Calu3 (cell line): ENCODE measurements at places on chromosomes 3 and 15. TPM values are rescaled to one million over a fixed set of nuclear protein-coding genes. Genes with fewer than 3 reads are reported as not detected.

The ISL2 gene
- 5.3 and 7.6 TPM in 2 replicates for total RNA-seq

The CFAP161 gene
- total RNA-seq: not detected in 2 replicates

The SLC2A2 gene
- total RNA-seq: 0.09 and 0.95 TPM in 2 replicates

The IL5RA gene
- total RNA-seq: not detected in 2 replicates

The ISLR2 gene
- not detected in 2 replicates for total RNA-seq

The REC114 gene
- total RNA-seq: not detected in 2 replicates

The ANKRD63 gene
- total RNA-seq: 0.56 TPM in 1 of 2 replicates, not detected in the other

The SH3BP5 gene
- 4.0 and 4.2 TPM in 2 replicates for total RNA-seq

The IMPG2 gene
- 0.50 and 0.78 TPM in 2 replicates for total RNA-seq

The HYKK gene
- 11.6 and 15.7 TPM in 2 replicates for total RNA-seq

The MUSTN1 gene
- total RNA-seq: 0.66 TPM in 1 of 2 replicates, not detected in the other

The ZNF385D gene
- total RNA-seq: not detected in 2 replicates

The CD276 gene
- total RNA-seq: 83.7 and 84.6 TPM in 2 replicates

The CHRNA7 gene
- 2.0 and 2.4 TPM in 2 replicates for total RNA-seq

The HHATL gene
- not detected in 2 replicates for total RNA-seq

The NPTN gene
- 190 TPM in 2 replicates for total RNA-seq

The C3orf20 gene
- 0.28 and 0.39 TPM in 2 replicates for total RNA-seq

The CSPG4 gene
- 0.05 TPM in 1 of 2 replicates, not detected in the other for total RNA-seq

The SCN11A gene
- 0.09 TPM in 1 of 2 replicates, not detected in the other for total RNA-seq

The FAM43A gene
- 1.8 and 2.9 TPM in 2 replicates for total RNA-seq

The ZKSCAN7 gene
- total RNA-seq: 0.39 and 0.59 TPM in 2 replicates

The FAM81A gene
- 16.0 TPM in 2 replicates for total RNA-seq

The KLHL40 gene
- not detected in 2 replicates for total RNA-seq

The DYNC1LI1 gene
- total RNA-seq: 25.4 and 29.8 TPM in 2 replicates

The MNS1 gene
- 25.5 and 37.7 TPM in 2 replicates for total RNA-seq

The FBLN2 gene
- total RNA-seq: not detected in 2 replicates

The GRAMD1C gene
- 5.0 and 6.3 TPM in 2 replicates for total RNA-seq

The MYO5A gene
- 5.1 and 6.1 TPM in 2 replicates for total RNA-seq

The NR1I2 gene
- total RNA-seq: 2.9 and 6.0 TPM in 2 replicates

The TMCC1 gene
- 51.7 and 57.2 TPM in 2 replicates for total RNA-seq

The POPDC2 gene
- total RNA-seq: 0.80 and 1.0 TPM in 2 replicates

The NR2F2 gene
- total RNA-seq: 158 and 167 TPM in 2 replicates

The RLBP1 gene
- total RNA-seq: not detected in 2 replicates

The VGLL3 gene
- total RNA-seq: 40.0 and 48.2 TPM in 2 replicates

The DENND6A gene
- 23.7 and 25.1 TPM in 2 replicates for total RNA-seq

The ACAD9 gene
- 112 and 124 TPM in 2 replicates for total RNA-seq

The CFAP100 gene
- not detected in 2 replicates for total RNA-seq

The LYZL4 gene
- total RNA-seq: not detected in 2 replicates

The ALG3 gene
- 131 and 140 TPM in 2 replicates for total RNA-seq

The SEMA3F gene
- total RNA-seq: 1.6 and 1.7 TPM in 2 replicates

The LRRIQ4 gene
- 0.27 TPM in 1 of 2 replicates, not detected in the other for total RNA-seq

The TRH gene
- total RNA-seq: not detected in 2 replicates

The ST6GAL1 gene
- 14.4 and 20.4 TPM in 2 replicates for total RNA-seq

The STXBP5L gene
- not detected in 2 replicates for total RNA-seq

The FHIT gene
- 6.2 and 8.0 TPM in 2 replicates for total RNA-seq

The ALDH1A3 gene
- 666 and 983 TPM in 2 replicates for total RNA-seq

The CLPX gene
- 44.9 and 50.3 TPM in 2 replicates for total RNA-seq

The NR2E3 gene
- 0.49 and 0.83 TPM in 2 replicates for total RNA-seq

The IQSEC1 gene
- total RNA-seq: 13.3 and 13.6 TPM in 2 replicates

The SMCO1 gene
- not detected in 2 replicates for total RNA-seq

The MEGF11 gene
- 0.09 and 0.15 TPM in 2 replicates for total RNA-seq

The SOX2 gene
- 0.19 and 0.39 TPM in 2 replicates for total RNA-seq

The C2CD4A gene
- total RNA-seq: 17.1 and 17.6 TPM in 2 replicates

The AMT gene
- 8.5 and 9.7 TPM in 2 replicates for total RNA-seq

The WWTR1 gene
- total RNA-seq: 202 and 269 TPM in 2 replicates
